ENCODE measurements at places on chromosomes 11 and 22.

- no peak for DNase-seq
Observed at GRCh38 chr11:103959279-103959942, 77.0 kb upstream of the DDI1 start.

DNA sequence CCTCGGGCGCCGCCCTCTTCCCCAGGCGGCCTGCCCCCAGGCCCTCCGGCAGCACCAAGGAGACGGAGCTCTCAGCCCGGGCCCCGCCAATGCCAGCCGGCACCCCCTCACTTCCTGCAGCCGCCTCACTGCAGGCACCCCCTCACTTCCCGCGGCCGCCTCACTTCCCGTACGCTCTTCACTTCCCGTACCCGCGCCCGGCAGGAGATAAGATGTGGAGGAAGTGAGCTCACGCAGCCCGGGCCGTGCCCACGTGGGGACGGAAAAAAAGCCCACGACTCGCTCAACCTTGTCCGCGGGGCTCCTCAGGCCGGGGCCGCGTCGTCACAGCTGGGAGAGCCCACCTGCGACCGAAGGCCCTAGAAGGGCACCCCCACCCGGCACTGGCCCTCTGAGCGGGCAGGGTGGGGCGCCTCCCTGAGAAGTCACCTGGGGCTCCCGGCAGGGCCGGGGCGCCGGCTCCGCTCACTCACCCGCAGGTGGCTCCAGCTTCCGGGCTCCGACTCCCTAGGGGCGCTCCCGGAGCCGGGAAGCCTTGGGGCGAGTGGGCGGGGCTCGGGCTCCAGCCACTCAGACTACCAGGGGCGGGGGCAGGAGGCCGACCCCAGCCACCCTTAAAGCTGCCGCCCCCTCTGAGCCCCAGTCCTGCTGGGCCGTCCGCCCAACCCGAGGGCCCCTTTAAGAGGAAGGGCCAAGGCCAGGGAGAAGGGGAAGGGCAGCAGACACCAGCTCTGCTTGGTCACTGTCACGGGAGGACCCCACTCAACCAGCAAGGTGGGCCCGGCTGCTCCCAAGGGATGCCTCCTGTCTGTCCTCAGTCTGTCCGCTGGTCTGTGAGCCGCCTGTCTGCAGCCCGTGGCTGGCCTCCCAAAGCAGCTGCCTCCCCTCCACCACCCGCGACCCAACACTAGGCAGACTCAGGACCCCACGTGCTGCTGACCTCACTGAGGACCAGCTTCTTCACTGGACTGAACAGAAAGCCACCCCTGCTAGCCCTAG lies 31.4 kb downstream of the PISD start:
- peak; percentile 92 for DNase-seq

- no peak for DNase-seq
Observed at GRCh38 chr11:72840780-72841179, 26.6 kb downstream of the ATG16L2 start.

- DNase-seq = no peak
Observed at GRCh38 chr11:82791779-82792178, 58.1 kb upstream of the FAM181B start.

DNA sequence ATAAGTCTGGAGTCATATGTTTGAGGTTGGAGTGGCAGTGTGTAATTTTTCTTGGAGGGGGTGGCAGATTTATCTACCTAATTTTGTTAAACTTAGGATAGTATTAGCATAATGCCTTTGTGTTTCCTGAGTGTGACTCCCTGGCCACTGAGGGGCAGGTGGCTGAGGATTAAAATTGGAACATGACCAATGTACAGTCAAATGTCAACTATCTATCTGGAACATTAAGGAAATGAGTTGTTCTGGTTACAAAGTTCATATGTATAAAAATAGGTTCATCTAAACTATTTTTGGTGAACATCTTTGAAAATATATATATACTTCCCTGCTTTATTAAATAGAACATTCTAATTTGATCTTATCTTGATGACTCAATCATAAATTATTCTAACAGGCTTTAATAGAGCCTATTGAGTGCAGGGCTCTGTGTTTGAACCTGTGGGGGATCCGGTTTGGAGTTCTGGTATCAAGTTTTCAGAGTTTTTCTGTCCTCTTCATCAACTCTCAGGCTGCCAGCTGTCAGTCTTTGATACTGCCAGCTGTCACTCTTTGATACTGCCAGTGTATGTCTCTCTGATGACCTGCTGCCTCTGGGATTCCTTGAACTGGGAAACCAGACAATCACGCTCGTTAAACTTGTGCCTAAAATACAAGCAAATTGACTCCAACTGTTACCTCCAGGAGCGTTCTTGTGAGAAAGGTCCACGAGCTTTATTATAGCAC lies 309.6 kb downstream of the METTL15 start:
- DNase-seq = no peak

- DNase-seq = peak; percentile 83
Observed at GRCh38 chr11:208181-208916, 841 bp downstream of the RIC8A start.

DNA sequence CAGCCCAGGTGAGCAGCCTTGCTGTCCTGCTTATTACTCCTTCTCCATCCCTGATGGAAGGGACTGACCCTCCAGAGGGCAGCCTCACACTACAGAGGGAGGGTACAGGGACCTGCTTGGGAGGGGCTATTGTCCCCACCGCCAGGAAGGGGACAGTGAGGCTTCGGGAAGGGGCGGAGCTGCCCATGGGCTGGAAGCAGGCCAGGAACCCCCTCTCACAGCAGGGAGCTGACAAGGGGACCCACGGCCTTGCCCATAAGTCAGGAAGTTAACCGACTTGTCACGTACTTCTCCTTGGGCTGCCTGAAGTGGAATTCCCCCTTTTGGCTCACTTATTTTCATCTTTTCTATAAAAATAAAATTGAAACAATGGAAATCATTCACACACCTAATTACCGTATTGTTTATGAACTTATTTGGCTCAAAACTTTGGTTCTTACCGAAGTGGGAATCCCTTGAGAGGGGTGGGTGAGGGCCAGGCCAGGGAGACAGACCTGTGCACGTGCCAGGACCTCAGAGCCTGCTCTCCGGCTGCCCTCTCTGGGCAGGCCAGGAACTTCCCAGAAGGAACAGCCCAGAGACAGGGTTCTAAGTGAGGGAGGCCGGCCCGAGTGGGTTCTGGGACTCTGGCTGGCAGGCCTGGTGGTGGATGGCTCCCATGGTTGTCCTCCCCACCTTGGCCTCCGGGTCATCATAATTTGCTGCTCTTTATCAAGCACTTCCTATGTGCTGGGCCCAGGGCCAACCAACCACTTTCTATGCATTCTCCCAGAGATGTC lies 5.8 kb downstream of the MGAT3 start:
- peak; percentile 27 for DNase-seq

- no peak for DNase-seq
Observed at GRCh38 chr11:63537293-63538101, 889 bp downstream of the PLAAT4 start.

DNA sequence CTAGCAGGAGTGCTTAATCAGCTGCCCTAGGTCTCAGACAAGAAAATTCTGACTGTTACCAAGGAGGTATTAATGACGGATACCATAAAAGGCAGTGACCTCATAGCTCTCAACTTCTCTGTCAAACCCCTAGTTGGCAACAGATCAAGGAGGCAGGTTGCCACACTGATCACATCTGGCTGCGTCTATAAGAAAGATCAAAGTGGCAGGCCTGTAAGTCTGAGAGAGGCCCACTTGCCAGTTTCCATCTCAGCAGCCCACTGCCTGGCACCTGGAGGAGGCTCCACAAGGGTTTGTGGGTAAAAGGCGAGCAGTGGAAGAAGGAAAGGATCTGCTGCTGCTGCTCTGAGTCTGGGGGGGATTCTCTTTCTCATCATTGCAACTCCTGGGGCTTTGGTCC lies 239.6 kb upstream of the MPPED2 start:
- no peak for DNase-seq

GRCh38 chr11:17383461-17383860 lies 5.0 kb downstream of the KCNJ11 start:
- DNase-seq = peak; percentile 49

DNA sequence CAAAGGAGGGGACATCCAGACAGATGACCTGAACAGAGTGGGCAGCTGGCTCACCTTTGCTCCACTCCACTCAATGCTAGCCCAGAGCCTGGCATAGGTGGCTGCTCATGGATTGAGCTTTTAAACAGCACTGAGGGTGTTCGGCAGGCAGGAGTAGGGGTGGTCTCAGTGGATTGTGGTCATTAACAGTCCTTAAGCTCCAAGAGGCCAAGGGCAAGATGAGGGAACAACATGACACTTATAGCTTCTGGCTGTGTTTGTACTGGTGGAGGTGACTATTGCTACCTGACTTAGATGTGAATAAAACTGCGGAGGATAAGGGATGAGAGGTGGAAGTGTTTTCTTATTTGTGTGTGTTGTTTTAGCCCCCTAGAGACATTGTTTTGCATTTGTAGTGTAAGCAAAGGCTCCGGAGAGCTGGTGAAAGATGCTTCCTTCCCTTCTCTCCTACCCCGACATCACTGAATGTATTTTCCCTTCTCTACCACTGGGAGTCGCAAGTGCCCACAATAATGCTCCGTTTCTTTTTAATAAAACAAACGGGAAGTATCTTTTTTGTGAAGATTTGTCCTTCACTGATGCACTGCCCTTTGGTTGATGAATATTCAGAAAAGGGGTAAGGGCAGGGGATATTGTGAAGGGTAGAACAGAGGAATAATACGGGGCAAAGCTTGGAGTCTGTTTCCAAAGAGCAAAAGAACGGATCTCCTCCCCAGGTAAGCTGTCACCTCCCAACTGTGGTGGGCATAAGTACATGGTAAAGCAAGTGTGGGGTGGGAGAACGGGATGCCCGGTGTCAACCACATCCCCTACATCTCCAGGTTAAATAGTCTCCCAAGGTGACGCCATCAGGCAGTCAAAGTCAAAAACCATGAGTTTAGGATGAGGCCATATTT lies 27.5 kb upstream of the MTNR1B start:
- no peak for DNase-seq

- no peak for DNase-seq
Observed at GRCh38 chr11:105783216-105783615, 173.3 kb downstream of the GRIA4 start.

DNA sequence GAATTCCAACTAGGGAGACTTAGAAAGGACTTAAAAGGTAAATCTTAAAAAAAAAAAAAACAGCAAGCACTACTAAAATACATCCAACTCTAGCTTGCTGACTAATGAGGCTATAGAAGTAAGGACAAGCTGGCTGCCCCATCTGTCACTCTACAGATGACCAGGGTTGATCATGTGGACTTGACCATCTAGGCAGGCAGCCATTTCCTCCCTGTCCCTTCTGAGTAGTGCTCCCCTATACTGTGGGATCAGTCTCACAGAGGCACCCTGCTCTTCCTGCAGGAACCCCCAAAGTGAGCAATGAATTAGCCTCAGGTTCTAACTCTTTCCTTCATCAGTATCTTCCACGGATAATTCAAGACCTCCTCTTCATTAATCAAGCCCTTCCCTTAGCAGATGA lies 12.3 kb downstream of the SLC1A2 start:
- no peak for DNase-seq

GRCh38 chr22:26453216-26453615 lies 24.2 kb downstream of the ASPHD2 start:
- DNase-seq = no peak

DNA sequence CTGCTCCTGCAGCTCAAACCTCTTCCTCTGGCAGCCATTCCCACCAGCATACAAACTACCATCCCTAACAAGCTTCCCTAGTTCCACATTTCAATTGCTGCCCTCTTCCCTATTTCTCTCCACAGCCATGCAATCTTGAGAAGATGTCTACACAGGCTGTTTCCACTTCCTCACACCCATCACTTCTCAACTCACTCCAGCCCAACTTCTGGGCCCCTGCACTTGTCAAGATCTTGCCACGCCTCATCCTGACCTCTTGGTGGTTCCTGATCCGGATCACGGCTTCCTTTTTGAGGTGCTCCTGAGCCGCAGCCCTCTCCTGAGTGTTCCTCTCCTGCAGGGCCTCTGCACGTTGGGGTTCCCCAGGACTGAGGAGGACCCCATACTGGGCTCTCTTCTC lies 22.6 kb downstream of the RPL27A start:
- DNase-seq = no peak

DNA sequence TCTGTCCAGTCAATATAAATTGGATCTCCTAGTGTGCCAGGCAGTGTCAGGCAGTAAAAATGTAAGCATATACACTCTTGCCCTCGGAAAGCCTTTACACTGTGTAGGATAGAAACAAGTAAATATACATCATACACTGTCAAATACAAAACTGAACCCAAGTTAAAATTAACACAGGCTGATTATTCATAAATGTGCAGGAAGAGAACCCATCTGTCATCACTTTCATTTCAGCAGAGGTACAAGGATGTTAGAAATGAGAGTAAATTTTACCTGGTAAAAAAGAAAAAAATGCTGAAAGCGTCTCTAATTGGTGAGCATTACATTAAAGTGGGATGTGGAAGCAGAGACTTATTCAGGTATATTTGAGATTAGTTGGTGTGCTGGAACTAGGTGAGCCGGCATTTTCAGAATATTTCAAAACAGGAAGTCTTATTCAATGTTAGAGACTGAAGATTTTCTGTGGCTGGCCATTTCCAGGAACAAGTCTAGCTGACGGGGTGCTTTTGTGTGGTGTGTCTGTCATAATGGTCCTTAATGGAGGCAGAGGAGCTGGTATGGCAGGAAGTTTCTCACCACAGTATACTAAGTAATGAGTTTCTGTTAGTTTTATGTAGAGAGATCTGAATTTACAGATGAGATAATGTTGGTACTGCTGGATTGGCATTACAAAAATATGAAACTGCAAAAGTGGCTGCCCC lies 192.6 kb downstream of the CASP12 start:
- peak; percentile 86 for DNase-seq

DNA sequence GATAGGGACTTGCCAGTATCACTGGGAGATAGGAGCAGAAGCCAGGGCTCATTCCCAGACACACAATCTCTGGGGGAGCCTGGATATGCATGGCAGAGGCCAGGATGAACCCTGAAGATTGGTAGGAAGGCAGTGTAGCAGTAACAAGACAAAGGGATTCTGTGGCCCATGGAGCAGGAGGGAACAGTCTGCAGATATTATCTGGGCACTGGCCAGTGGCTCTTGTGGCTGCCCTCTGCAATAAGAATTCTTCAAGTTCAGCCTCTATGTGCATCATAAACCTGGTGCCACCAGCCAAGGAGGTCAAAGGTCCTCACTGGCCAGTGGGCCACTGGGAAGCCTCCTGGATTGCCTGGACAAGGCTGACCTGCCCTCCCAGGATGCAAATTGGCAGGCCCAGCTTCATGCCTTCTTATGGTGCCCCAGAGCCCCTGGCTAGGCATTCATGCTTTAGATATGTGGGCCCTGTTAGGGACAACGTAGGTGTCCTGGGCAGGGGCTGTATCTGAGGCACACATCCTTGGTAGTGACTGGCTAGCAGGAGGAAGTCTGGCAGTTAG lies 29.2 kb downstream of the KCNQ1OT1 start:
- DNase-seq = no peak

DNA sequence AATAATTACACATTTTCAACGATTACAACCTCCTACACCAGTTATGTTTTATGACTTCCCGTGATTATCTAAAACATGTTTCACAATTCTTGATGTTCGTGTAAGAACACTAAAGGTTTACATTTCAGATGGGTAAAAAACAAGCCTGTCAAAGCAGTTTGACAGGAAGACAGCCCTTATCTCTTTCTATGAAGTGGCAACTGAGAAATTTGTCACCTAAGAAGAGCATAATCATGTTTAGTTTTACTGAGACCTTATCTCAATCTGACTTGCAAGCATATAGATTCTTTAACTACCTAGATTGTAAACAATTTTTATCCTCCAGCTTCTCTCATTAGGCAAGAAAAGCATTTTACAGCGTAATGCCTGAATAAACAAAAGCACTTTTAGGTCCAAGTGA lies 218.4 kb upstream of the ZBED5 start:
- no peak for DNase-seq

- DNase-seq = no peak
Observed at GRCh38 chr11:15333407-15333806, 218.7 kb downstream of the INSC start.

Data from CD4-positive, alpha-beta T cell treated with Interleukin-15 for 1 hour (primary cell).